Esophagus mucosa (tissue), 1 donor: ENCODE measurements at places on chromosomes 1 and 21. TPM values are rescaled to one million over a fixed set of nuclear protein-coding genes. Genes with fewer than 3 reads are reported as not detected.

S100A9 gene
- total RNA-seq: 34,355 TPM

RIPPLY3 gene
- not detected for total RNA-seq

METTL25B gene
- 23.5 TPM for total RNA-seq

NKAIN1 gene
- total RNA-seq: 0.92 TPM

PCBP3 gene
- 0.72 TPM for total RNA-seq

ANKRD35 gene
- 13.7 TPM for total RNA-seq

CYP4A11 gene
- not detected for total RNA-seq

SRRM1 gene
- total RNA-seq: 81.3 TPM

FAM3B gene
- total RNA-seq: 23.3 TPM

OPTC gene
- total RNA-seq: not detected

TDRD5 gene
- not detected for total RNA-seq

TRMT1L gene
- 13.5 TPM for total RNA-seq

OR2L2 gene
- not detected for total RNA-seq

TRABD2B gene
- total RNA-seq: 0.64 TPM

ATP1A2 gene
- 0.80 TPM for total RNA-seq

CDC42SE1 gene
- 118 TPM for total RNA-seq

FAM167B gene
- total RNA-seq: 1.5 TPM

ARID4B gene
- total RNA-seq: 13.5 TPM

CA6 gene
- not detected for total RNA-seq

LRRN2 gene
- total RNA-seq: 0.72 TPM

HTR6 gene
- not detected for total RNA-seq

TXNIP gene
- 77.7 TPM for total RNA-seq

NID1 gene
- 5.3 TPM for total RNA-seq

SZRD1 gene
- 89.9 TPM for total RNA-seq

S100A7A gene
- total RNA-seq: 24.6 TPM

LINGO4 gene
- not detected for total RNA-seq

SYT11 gene
- 0.76 TPM for total RNA-seq

DIO1 gene
- not detected for total RNA-seq

OLFM3 gene
- not detected for total RNA-seq

SFT2D2 gene
- 46.9 TPM for total RNA-seq

CELA2A gene
- 0.36 TPM for total RNA-seq

BCL2L15 gene
- total RNA-seq: 8.4 TPM
